NCI-H1105 treated with DMSO at 0.1 percent for 48 hours (cell line): ENCODE measurements at places on chromosomes 13 and 19.

DNA sequence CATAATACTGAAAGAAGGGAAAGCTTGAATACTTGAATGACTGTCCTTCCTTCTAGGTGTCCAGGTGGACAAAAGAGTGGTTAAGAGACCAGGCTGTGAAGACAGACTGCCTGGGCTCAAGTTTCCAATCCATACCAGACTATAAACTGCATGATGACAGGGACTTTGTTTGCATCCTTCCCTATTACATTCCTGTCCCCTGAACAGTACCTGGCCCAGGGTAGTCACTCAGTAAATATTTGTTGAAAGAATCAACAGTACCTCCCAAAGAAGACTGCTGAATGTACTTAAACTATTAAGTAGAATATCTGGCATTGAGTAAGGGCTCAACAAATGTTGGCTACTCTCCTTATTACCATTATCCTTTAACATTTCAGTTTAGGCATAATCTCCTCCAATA is 29.7 kb downstream of the MIPEP start:
- no peak for DNase-seq

- no peak for DNase-seq
These were observed 182.6 kb downstream of the COL4A1 start for GRCh38 chr13:110124201-110124940.

DNA sequence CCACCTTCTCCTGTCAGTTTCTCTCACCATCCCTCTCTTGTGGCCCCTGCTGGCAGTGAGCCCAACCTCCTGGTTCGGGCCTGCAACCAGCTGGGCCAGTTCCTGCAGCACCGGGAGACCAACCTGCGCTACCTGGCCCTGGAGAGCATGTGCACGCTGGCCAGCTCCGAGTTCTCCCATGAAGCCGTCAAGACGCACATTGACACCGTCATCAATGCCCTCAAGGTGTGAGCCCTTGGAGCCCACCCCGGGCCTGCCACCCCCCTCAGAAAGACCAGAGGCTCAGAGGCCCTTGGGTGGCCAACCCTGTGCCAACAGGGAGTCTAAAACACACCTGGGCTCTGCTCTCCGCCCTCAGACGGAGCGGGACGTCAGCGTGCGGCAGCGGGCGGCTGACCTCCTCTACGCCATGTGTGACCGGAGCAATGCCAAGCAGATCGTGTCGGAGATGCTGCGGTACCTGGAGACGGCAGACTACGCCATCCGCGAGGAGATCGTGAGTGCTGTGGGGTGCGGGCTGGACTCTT is 13.8 kb downstream of the FUZ start:
- no peak for DNase-seq

- no peak for DNase-seq
These were observed 24.2 kb downstream of the PPP1R37 start for GRCh38 chr19:45117167-45117594.

GRCh38 chr13:101709952-101710351 is 257.5 kb downstream of the ITGBL1 start:
- no peak for DNase-seq

DNA sequence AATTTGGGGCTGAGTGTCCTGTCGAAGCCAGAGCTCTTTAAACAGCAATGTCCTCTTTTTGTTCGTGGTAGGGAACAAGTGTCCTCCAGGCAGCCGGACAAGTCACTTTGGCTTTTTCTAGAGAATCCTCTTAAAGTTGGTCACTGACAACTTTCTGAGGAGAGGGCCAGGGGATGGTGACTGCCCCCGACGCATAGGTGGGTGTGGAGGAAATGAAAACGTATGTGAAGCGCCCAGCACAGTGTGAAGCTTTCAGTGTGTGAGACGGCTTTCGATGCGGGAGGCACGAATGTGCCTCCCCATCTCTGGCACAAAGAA is 45.8 kb upstream of the ZNF536 start:
- no peak for DNase-seq

GRCh38 chr19:7986321-7987113 is 18.9 kb downstream of the ELAVL1 start:
- no peak for DNase-seq

DNA sequence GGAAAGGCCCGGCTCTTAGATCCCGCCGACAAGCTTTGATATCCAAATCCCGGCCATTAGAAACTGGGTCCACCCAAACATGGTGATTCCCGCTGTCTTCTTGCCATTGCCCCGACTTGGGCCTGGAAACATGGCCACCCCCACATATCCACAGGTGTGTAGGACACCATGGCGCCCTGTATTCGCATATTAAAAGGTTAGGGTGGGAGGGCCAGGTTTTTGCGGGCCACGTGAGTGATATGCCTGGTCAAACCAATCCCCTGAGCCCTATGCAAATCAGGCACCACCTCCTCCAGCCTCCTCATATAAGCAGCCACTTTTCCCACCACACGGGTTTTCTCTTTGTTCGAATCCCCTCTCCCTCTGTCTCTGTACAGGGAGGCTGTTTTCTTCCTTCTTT is 766.4 kb downstream of the UQCRFS1 start:
- no peak for DNase-seq

- DNase-seq: peak; percentile 67
These were observed 437 bp downstream of the SMARCA4 start for GRCh38 chr19:10961073-10961860.

DNA sequence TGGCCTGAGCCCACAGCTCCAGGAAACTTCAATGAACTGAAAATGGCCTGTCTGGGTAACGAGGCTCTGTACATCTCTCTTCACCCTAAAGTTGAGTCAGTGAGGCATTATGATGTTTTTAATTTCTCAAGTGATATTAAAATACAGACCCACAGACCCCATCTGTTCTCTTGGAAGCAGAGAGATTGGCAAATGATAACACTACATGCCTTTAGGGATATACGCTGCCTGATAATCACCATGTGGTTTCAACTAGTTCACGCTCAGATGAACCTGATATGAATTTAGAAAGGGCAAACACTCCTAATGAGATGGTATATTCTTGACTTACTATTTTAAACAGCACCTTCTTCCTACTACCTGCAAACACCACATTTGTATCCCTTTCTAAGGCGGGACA is 127.5 kb downstream of the RFC3 start:
- no peak for DNase-seq

- no peak for DNase-seq
These were observed 6.7 kb downstream of the TEKTIP1 start for GRCh38 chr19:3545669-3546034.

DNA sequence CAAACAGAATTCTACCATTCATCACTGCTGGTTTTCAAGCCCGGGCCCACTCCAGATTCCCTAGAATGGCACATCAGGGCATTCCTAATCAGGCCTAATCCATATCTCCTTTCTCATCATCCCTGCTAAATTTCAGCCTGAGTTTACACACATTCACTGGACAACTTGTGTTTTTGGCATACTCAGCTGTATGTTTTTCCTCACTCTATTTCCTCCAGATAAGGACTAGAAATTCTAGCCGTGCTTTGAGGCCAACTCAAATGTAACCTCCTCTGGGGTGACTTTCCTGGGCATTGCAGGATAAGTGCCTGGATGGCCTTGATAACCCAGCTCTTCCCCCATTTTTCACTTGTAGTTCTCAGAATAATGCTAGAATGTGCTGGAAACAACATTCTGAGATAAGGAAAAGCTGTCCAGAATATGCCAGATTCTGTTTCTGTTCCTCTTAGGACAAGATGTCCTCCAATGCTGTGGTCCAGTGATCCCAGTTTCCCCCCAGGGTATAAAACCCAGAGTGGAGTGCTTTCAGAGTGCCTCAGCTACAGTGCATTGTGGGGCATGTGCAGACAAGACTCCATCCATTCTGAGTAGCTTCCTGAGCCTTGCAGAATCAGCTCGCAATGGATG is 66.9 kb upstream of the CLDN10 start:
- DNase-seq: no peak

GRCh38 chr19:6639439-6639838 is 30.5 kb downstream of the TNFSF14 start:
- no peak for DNase-seq

- DNase-seq: peak; percentile 56
These were observed 51.7 kb upstream of the EEF1AKMT1 start for GRCh38 chr13:20825477-20825875.

DNA sequence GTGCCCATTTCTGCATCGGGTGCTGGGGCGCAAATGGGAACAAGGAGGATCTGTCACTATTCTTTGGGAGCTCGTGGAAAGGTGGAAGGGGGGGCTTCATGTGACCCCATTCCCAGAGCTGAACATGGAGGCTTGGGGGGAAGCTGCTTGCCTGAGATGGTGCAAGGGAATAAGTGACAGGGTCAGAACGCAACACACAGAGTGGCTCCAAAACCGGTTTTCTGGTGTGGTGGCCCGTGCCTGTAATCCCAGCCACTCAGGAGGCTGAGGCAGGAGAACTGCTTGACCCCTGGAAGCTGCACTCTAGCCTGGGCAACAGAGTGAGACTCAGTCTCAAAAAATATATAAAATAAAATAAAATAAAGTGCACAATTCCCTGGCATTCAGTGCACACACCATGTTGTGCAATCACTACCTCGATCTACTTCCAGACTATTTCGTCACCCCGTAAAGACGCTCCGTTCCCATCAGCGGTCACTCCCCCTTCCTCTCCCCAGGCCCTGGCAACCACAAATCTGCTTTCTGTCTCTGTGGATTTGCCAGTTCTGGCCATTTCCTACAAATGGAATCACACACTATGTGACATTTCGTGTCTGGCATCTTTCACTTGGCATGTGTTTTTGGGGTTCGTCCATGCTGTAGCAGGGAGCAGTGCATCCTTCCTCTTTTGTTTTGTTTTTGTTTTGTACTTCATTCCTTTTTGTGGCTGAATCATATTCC is 18.2 kb upstream of the COMP start:
- no peak for DNase-seq

DNA sequence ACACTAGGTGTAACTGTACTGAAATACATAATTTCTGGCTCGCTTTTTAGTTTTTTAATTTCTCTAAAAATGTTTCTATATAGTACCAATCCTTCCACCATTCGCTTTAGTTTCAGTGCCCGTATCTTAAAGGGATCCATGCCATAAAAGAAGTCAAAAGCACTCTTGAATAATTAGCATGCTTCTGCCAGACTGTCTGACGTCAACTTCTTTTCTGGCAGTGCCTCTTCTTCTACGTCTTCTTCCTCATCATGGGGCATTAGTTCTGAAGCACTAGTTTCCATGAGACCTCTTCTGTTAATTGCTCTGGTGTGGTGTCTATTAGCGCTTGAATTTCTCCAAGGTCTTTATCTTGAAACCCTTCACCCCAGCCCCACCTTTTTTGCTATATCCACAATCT is 93.8 kb upstream of the DOCK9 start:
- no peak for DNase-seq

DNA sequence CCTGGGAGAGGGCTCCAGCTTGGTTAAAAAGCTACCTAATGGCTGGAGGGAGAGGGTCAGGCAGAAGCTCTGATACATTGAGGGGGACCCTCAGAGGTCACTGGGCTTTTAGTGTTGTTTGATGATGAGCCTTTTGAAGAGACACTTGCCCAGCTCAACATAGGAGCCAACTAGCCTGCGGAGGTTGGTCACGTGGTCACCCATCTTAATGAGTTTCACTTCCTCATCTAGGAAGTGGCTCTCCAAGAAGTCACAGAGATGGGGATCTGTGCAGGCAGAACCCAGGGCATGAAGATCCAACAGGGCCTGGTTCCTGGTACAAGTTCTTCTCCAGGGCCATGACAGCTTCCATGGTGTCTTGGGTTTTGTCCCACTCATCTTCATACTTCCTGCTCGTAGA is 33.4 kb downstream of the IPO5 start:
- no peak for DNase-seq

DNA sequence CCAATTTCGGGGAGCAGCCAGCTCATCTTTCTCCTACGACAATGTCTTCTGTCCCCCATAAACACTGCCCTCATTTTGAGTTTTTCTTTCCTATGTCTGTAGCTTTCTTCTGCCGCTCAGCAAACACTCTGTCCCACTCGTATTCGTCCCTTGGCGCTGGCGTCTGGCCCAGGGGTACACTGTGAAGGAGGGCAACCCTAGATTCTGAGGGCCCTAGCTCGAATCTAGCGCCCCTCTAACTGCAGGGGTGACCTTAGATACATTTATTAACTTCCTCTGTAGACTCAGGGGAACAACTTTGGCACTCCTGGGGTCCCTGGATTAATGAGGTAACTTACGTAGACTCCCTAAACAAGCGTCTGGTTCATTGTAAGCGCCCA is 677 bp upstream of the LRCH1 start:
- no peak for DNase-seq

GRCh38 chr13:23020246-23020843 is 160.4 kb upstream of the SGCG start:
- peak; percentile 43 for DNase-seq

GRCh38 chr19:15584541-15585115 is 30.4 kb upstream of the CYP4F8 start:
- DNase-seq: peak; percentile 0

- no peak for DNase-seq
These were observed 320.8 kb downstream of the PCDH20 start for GRCh38 chr13:61094865-61095264.

- DNase-seq: no peak
These were observed 44.6 kb upstream of the LSM14A start for GRCh38 chr19:34127684-34128189.

DNA sequence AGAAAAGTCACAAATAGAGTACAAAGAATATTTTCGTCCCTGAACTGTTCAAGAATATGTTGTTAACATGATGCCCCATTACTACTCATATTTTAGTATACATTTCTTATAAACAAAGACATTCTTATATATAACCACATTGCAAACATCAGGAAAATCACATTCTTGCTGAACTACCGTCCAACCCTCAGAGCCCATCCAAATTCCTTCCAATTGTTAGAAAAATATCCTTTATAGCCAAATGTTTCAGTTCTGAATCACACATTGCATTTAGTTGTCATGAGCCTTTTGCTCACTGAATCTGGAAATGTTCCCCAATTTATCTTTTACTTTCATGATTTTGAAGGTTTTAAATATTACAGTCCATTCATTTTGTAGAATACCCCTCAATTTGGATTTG is 467.8 kb upstream of the ARGLU1 start:
- no peak for DNase-seq

- no peak for DNase-seq
These were observed 34.4 kb upstream of the VWA8 start for GRCh38 chr13:41995336-41995735.

- peak; percentile 70 for DNase-seq
These were observed 6.7 kb upstream of the PCDH17 start for GRCh38 chr13:57624565-57625435.
